ENCODE measurements at places on chromosomes 1 and 21.
A peak's percentile ranks its signal among the peaks of the same experiment; 100 is the strongest.

GRCh38 chr1:85244271-85245061, 15.0 kb downstream of the C1orf52 start:
- DNase-seq, result no peak

DNA sequence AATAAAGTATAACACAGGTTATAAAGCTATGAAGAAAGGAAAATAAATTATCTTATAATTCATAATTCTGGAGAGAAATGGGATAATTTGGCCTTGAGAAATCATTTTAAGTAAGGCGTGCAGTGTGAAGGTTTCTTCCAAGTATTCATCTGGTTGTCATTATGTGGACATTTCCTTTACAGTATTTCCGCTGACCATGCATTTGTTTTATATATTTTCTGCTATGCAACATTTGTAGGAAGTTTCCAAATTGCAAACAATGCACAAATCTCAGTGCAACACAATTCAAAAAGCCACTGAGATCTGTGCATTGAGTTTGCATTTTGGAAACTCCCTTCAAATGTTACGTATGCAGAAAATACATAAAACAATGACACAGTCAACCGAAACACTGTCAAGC, 17.8 kb downstream of the ZNF670 start:
- no peak for DNase-seq

GRCh38 chr1:92168657-92169056, 49.1 kb upstream of the C1orf146 start:
- peak; percentile 20 for DNase-seq

DNA sequence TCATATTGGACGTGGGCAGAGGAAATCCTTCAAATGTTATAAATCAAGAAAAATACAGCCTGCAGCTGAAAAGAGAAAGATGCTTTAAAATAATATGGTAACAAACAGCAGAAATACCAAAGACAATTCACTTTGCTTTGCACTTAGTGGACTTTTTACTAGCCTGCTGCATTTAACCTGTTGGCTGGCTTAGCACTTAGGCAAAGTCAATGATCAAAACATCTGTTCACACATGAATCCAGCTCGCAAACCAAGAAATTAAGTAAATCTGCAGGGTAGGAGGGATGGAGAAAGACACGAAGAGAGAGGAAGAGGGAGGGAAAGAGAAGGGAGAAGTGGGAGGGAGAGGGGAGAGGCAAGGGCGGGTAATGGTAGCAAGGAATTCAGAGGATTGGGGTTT, 103.6 kb upstream of the RAB4A start:
- no peak for DNase-seq

DNA sequence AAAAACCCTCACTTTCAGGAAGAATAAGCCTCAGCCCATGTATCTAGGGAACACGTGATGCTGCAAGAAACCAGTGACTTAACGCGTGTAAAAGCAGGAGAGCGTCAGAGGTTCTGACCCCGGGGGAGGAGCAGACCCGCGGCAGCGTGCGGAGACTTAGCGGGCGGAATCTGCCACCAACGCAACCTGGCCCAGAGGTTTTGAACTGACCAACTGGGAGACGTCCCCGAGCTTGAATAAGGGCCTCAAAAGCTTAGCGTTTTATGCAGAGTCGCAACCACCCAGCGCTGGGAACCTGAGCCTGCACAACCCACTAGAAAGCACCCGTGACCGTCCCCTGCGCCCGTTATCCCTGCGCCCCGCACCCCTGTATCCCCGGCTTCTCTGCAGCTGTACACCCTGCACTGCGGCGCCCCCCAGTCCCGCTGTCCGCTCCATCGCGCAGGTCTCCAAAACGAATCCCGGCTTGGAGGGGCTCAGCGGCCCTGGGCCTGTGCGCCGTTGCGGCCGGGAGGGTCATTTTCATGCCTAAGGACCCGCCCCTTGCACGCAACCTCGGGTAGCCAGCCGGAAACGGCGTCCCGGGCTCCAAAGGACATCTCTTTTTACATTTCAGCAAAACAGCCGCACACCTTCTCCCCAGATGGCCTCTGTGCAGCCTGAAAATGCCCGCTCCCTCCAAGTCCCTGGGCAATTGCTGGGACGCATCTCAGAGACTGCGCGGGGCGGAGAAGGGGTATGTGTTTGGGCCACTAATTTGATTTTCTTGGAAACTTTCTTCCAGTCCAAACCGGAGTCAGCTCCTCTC, 29.4 kb upstream of the TRIM17 start:
- no peak for DNase-seq
